ENCODE measurements at places on chromosomes 16 and 17.

DNA sequence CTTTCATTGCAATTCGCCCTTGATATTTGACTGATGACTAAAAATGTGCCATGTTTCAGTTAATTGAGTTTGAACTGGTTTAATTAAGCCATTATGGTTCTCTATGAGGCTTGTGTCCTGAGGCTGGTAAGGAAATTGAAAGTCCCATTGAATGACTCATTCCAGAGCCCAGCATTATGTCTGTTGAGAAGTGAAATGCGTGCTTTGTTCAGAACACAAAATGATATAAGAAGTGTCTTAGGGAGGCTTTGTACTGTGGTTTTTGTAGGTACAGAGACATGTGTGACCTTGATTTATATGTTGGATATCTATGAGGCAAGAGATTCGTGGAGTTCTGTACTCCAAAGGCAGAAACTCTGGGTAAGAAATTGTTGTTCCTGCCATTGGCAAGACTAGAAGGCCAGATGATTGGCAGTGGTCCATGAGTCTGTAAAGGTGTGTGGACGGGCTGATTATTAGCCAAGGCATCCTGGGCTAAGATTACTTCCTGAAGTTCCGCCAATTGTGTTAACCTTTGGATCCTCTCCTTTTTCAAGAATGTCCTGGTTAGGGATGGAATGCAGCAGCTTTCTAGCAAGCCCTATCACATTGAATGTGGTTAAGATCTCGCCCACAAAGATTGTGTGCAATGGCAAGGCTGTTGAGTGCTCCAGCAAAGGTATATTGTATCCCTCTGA is 103.7 kb downstream of the NPIPB5 start:
- DNase-seq, result no peak

DNA sequence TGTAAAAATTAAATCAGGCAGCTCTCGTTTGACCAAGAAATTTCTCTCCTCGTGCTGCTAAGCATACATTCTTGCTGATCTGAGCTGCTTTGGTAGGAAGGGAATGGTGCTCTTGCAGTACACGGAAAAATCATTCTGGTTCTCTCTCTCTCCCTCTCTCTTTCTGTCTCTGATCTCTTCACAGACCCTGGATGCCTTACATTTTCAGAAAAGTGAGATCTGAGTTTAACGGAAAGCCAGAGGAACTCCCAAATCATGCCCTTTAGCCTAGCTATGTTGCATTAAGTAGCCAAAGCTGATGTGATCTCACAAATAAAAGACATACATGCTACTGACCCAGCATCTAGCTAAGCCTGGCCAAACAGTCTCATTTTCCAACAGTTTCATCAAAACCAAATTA is 4.0 kb downstream of the CA10 start:
- no peak for DNase-seq

DNA sequence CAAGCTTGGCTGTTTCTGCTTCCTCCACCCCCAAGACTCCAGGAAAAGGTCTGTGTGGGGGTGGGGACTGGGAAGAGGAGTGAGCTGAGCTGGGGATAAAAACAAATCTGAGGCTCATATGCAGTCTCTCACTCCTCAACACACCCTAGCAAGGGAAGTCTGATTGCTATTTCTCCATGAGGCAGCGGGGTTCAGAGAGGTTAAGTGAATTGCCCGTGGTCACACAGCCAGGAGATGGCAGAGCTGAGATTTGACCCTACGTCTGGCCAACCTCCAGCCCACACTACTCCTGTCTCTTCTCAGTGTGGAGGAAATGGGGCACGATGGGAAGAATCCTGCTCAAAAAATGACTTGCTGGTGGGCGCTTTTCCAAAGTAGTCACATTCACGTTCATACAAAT is 4.8 kb upstream of the ABCC3 start:
- DNase-seq, result no peak

- no peak for DNase-seq
Measured at GRCh38 chr17:53527473-53527872, 295.3 kb upstream of the KIF2B start.

- no peak for DNase-seq
Measured at GRCh38 chr17:65371702-65372101, 189.7 kb downstream of the AXIN2 start.

DNA sequence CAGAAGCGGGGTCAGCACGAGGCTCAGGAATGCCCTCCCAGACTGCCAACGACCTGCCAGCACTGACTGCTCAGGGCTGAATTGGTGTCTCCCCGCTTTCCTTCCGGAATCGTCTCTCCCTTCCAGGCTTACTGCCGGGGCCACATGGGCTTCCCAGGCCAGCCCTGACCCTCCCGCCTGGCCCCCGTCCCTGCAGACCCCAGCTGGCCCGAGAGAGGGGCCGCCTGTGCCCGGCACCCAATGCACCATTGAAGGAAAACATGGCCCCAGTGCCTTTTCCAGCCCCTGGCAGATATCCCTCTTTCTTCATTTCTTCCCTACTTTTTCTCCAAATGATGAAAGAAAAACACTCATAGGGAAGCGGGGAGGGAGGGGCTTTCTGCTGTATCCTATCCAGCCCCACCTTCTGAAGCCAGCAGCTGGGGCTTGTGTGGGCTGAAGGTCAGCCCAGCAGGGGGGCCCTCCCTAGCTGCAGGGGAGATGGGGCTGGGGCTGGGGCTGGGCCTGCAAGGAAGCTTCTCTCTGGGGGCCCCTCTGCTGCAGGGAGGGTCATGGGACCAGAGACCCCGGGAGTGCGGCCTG is 25.9 kb downstream of the ZNF469 start:
- DNase-seq, result no peak

DNA sequence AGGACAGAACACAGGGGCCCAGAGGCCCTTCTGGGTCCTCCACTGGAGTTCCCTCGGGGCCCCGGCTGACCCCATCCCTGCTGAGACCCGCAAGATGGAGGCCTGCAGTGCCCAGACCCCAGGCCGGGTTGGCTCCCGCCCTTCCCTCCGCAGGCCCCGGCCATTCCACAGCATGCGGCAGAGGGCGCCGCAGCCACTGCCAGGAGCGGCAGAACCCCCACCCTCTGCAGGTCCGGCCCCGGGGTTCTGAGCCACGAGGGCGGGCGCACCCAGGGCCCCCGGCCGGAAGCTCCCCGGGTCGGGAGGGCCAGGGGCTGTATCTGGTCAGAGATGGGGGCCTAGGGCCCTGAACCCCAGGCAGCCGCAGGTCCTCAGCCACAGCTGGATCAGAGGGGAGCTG is 2.4 kb upstream of the PERCC1 start:
- peak; percentile 73 for DNase-seq

DNA sequence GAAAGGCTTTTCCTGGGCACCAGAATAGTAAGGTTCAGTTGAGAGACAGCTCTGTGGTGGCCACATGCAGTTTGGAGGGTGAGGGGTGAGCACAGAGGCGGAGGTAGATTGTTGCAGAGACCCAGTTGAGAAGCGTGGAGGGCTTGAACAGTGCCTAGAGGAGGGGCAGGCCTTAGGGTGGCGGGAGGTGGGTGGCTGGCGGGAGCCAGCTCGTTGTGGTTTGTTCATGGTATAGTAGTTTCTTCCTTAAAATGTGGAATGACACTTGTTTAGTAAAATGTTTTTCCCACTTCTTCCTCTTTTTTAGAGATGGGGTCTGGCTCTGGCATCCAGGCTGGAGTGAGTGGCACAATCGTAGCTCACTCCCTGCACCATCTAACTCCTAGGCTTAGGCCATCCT is 14.2 kb downstream of the USP10 start:
- no peak for DNase-seq

GRCh38 chr16:78437352-78437968 is 338.0 kb downstream of the WWOX start:
- peak; percentile 33 for DNase-seq

DNA sequence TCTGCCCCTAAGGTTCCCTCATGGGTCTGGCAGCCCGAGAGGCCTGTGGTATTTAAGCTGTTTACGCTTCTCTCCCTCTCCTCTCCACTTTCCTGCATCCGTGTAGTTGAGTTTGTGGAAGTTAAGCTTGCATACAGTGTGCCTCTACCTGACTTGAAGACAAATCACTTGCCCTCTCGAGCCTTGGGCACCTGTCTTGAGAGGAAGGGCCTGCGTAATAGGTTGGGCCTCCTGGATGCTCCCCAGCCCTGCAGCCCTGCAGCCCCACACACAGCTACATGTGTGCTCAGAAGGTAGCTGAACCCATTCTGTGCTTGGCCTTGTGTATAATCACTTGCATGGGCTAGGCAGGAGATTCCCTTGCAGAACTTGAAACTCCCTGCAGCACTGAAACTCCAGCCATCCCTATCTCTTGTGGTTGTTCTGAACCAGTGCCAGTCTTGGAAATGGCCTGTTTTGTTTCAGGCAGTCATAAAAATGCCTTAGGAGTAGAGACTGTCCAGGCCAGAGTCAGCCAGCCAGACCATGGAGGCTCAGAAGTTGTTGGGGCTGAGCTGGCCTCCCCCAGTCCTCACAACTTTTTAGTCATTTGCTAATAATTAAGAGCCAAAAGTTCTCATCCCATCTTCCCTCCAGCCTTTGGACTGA is 134.6 kb downstream of the CLEC16A start:
- no peak for DNase-seq

- no peak for DNase-seq
Measured at GRCh38 chr17:54277868-54278267, 455.1 kb downstream of the KIF2B start.

- no peak for DNase-seq
Measured at GRCh38 chr17:58660621-58661020, 31.2 kb downstream of the TEX14 start.

DNA sequence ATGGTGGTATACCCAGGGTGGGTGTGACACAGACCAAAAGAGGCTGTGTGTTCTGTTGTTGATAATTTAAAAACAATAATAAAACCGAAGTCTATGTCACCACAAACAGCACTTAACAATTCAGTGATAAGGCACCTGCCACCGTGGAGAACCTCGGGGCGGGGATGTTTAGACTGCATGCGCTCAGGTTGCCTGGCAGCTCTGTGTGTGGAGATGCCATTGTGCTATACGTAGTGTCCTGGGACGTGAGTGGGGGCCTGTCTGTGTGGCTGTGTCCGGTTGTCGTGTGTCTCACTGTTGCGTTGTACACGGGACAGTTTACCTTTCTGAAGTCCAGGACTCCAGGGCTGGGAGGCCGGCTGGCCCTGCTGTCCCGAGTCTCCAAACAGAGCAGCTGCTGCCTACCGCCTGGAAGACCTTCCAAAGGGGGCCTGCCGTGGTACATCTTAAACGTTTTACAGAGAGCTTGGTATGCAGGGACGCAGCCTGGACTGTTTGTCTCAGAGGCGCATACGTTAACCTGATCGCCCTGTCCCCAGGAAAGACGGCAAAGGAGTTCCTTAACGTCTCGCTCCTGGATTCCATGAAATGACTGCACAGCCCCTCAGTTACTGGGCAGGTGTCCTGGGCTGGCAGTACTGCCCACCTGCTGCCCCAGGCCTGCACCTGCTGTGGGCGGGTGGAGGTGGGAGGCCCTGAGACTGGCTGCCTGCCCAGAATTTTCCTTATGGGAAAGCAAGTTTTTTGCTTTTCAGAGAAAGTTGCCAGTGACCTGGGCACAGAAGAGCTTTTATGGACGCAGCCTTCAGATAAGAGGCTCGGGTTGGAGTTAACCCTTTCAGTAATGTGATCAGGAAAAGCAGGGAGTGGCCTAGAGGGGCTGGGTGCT is 19.0 kb downstream of the SPIRE2 start:
- DNase-seq, result no peak

GRCh38 chr17:7220593-7221277 is 997 bp downstream of the ACADVL start:
- peak; percentile 74 for DNase-seq

DNA sequence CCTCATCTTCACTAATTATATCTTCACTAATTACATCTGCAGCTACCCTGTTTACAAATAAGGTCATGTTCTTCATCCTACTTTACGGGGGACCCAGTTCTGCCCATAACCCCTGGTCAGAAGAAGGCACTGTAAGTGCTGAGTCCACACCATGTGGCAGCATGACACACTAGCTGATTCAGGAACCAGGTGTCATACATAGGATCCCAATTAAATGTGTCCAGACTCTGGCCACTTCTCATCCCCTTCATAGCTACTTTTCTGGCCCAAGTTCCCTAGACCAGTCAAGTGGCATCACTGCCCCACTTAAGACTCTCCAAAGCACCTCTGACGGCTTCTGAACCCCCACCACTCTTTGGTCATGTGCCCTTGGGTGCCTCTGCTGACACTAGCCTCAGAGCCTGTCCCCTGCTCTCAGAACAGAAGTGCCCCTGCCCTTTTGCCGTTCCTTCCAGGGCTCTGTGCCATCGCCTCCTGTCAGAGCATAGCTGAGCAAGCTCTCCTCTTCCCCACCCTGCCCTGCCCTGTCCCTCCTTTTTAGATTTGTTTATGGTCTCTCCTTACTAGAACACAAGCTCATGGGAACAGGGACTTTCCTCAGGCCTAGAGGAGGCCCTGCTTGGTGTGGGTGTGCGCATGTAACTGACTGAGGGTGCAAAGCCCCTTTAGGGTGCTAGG is 61.1 kb downstream of the B9D1 start:
- no peak for DNase-seq

DNA sequence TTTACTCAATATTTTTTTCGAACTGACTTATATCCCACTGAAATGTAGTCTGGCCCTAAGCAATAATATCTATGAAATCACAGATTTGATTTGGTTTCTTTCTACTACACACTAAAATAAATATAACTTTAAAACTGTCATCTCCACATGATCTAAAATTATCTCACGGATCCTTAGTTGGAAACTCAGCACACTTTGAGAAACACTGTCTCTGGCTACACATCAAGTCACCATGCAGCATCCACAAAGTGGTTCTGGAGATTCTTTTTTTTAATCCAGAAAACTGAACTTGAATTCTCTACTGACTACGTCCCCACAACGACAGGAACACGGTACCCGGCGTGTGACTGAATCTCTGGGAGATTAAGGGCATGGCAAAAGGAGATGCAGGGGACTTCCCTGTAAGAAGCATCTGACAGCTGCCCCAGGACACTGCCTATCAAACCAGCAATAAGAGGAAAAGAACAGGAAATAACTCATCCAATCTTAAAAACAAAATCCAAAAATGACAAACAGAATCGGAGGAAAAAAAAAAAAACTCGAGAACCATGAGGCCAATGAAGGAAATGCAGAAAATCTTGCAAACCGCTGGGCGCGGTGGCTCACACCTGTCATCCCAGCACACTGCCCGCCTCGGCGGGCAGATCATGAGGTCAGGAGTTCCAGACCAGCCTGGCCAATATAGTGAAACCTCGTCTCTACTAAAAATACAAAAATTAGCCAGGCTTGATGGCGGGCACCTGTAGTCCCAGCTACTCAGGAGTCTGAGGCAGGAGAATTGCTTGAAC is 141.0 kb upstream of the RCVRN start:
- DNase-seq, result no peak

DNA sequence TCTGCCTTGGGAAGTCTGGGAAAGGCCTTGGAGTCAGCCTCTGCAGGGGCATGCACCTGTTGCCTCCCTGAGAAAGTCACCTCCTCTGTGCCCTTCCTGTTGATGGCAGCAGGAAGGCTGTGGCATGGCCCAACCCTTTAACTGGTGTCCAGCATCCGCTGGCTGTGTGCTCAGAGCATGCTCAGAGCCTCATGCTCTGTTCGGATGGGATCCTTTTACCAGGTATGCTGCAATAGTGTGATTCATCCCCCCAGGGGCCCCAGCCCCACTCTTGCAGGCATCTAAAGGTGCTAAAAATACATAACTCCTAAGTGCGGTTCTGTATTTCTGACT is 24.9 kb downstream of the KLHL36 start:
- no peak for DNase-seq
